ENCODE measurements at places on chromosomes 7 and 10.

DNA sequence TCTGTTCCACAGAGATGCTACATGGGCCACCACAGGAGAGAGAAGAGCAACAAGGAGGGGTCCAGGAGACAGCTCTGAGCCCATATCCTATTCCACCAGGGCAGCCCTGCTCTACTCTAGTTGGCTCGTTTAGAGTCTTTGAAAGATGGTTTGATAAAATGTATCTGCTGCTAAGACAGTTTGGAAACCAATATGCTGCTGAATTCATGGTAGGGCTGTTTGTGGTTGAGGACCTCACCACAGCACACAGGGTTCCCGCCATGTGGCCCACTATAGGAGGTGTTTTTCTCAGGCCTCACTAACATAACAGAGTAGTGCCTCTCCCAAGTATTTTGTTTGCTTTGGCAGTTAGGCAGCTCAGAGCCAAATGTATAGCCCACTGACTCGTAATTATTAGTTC is 35.8 kb upstream of the ZC3HAV1L start:
- no peak for DNase-seq

- DNase-seq, result peak; percentile 56
Measured at GRCh38 chr10:77633376-77633775, 4.2 kb downstream of the KCNMA1 start.

GRCh38 chr10:33217854-33218253 is 116.6 kb downstream of the NRP1 start:
- peak; percentile 60 for DNase-seq

- DNase-seq, result no peak
Measured at GRCh38 chr7:36208997-36209813, 56.2 kb downstream of the EEPD1 start.

DNA sequence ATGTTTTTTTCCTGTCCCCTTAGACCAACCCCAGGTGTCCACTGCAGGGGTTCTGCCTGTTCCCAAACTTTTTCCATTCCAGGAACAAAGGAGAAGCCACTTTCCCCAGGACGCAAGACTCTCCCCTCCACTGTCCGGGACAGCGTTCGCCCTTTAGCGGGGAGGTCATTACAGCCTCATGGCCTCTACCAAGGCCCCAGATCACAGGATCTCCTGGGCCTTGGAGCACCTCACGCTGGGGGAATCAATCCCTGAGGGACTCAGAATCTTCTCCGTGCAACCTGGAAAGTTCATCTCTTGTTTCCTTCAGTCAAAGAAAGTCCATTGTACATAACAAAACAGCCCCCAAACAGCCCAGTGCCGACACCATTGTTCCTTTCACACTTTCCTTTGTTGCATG is 41.2 kb downstream of the MKI67 start:
- no peak for DNase-seq

- DNase-seq, result no peak
Measured at GRCh38 chr10:2701802-2702201, 365.5 kb upstream of the PFKP start.

GRCh38 chr7:83451501-83452045 is 197.4 kb downstream of the SEMA3E start:
- no peak for DNase-seq

- DNase-seq, result no peak
Measured at GRCh38 chr7:117829450-117830117, 43.7 kb downstream of the CTTNBP2 start.

- DNase-seq, result no peak
Measured at GRCh38 chr7:150385302-150385723, 6.2 kb downstream of the ZNF775 start.

DNA sequence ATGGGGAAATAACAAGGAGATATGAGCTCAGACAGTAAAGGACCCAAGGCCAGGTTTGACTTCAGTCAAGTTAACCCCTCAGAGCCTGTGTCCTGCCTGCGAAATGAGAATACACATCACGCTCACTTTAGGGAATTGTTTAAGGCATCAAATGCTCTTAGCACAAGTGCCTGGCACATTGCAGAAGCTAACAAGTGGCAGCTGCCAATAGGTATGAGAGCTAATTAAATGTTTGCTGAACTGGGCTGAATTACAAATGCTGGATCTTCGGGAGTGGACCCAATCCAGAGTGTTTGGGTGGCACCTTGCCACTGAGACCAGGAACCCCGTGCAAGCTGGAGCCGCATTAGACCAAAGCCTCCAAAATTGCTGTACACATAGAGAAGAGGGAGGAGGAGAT is 136.8 kb downstream of the C10orf90 start:
- no peak for DNase-seq

DNA sequence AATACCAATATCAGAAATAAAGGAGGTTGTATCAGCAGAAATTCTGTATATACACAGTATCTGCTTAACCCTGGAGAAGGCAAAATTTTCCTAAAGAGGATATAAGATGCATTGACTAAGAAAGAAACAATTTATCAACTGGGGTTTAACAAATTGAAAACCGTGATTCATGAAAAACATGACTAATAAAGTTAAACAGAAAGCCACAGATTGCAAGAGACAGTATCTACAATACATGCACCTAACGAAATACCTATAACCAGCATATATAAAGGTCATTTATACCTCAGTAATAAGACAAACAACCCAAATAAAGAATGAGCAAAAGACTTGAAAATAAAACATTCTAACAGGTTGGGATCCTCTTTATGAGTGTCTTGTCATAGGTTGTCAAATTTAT is 101.8 kb downstream of the IQUB start:
- peak; percentile 9 for DNase-seq

- no peak for DNase-seq
Measured at GRCh38 chr7:70512761-70513160, 619.2 kb upstream of the GALNT17 start.

- no peak for DNase-seq
Measured at GRCh38 chr7:142511801-142512200, 237.5 kb upstream of the PRSS1 start.

- DNase-seq, result peak; percentile 46
Measured at GRCh38 chr10:77801474-77802161, 124.9 kb downstream of the DLG5 start.

DNA sequence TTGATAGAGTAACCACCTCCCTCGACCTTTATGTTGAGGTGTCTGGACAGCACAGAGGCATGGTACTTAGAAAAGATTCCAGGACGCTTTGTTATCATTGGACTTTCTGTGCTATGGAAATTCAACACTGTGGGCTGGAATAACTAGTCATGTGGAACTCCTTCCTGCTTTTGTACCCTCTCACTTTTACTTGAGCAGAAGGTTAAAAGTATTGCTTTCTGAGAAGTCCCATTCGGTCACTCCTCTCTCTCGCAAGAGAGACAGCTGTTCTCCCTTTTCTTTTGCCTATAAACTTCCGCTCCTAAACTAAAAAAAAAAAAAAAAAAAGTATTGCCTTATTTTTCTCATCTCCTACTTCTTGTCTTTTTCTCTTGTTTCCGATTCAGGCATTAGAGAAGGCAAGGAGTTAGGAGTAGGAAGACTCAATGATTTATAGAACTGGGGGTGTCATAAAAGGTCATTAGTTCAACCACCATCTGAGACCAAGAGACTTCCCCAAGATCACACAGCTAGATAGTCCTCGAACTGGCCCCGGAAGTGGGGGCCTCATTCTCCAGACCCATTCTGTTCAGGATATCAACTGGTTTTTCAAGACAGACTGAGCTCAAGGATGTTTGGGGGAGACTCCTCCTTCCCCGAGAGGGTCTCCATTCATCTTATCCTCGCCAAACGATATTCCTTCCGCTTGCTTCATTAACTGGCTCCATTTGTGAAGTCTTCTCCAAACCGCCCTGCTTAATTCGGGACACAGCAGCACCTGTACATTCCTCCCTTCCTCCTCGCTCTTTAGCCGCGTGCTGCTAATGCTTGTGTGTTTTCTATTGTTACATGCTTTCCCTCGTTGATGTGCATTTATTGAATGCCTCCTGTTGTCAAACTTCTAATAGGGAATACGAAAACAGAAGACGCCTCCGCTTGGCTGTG is 995 bp upstream of the INPP5F start:
- DNase-seq, result peak; percentile 75

DNA sequence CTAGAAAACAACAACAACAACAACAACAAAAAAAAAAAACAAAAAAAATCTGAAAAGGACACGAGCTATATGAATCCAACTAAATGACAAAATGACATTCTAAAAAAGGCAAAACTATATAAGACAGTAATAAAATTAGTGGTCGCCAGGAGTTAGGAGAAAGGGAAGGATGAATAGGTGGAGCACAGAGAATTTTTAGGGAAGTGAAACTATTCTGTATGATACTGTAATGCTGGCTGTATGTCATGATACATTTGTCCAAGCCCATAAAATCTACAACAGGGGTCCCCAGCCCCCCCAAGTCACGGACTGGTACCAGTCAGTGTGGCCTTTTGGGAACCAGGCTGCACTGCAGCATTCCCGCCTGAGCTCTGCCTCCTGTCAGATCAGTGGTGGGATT is 2.8 kb upstream of the PUS7 start:
- DNase-seq, result no peak

GRCh38 chr10:6177880-6178281 is 24.9 kb upstream of the PFKFB3 start:
- DNase-seq, result no peak

- DNase-seq, result no peak
Measured at GRCh38 chr7:25221009-25221408, 7.3 kb downstream of the NPVF start.

DNA sequence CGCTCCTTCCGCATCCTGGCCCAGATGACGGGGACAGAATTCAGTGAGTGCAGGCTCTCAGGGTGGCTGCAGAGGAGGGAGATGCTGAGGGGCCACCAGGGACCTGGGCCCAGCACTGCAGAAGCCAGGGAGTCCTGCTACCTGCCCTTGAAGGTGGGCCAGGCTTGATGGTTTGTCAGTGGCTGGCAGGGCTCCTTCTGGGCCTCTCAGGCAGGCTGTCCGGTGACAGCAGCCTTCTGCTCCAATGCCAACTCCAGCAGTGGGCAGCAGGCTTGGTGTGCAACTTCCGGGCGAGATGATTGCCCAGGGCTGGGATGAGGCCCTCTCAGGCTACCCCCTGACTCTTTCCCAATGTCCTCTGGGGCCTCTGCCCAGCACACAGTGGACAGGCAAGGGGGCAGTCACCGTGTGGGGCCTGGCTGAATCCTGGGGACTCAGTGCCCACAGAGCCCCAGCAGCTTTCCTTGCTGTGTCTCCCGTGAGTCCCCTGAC is 23.8 kb downstream of the LDB3 start:
- DNase-seq, result no peak

DNA sequence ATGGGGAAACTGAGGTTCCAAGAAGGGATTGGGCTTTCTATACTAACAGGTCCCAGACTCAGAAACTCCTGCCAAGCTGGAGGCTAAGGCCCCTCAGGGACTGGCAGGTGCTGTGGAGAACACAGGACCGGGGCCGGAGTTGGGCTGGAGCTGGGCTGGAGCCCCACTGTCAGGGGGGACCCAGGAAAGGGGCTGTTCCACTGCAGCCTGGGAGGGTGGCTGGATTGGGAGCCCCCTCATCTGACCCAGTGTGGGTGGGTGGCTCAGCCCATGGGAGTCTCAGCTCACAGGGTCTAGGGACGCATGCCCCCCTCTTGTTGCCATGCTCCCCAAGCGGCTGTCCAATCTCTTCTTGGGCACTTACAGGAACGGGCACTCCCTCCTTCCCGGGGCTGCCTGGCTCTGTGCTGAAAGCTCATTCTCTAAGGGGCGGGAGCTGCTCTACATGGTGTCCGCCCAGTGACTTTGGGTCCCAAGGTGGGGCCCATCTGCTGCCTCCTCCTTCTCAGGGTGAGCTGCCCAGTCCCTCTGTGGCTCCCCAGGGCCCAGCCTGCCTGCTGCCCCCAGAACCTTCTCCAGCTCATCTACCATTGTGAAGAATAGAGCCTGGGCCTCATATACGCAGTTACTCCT is 126.5 kb downstream of the MYL10 start:
- no peak for DNase-seq

- peak; percentile 72 for DNase-seq
Measured at GRCh38 chr7:76020031-76020714, 25.8 kb upstream of the TMEM120A start.

- peak; percentile 60 for DNase-seq
Measured at GRCh38 chr7:104179178-104179577, 28.6 kb downstream of the ORC5 start.

- DNase-seq, result no peak
Measured at GRCh38 chr10:100970914-100971811, 1.9 kb downstream of the SEMA4G start.

DNA sequence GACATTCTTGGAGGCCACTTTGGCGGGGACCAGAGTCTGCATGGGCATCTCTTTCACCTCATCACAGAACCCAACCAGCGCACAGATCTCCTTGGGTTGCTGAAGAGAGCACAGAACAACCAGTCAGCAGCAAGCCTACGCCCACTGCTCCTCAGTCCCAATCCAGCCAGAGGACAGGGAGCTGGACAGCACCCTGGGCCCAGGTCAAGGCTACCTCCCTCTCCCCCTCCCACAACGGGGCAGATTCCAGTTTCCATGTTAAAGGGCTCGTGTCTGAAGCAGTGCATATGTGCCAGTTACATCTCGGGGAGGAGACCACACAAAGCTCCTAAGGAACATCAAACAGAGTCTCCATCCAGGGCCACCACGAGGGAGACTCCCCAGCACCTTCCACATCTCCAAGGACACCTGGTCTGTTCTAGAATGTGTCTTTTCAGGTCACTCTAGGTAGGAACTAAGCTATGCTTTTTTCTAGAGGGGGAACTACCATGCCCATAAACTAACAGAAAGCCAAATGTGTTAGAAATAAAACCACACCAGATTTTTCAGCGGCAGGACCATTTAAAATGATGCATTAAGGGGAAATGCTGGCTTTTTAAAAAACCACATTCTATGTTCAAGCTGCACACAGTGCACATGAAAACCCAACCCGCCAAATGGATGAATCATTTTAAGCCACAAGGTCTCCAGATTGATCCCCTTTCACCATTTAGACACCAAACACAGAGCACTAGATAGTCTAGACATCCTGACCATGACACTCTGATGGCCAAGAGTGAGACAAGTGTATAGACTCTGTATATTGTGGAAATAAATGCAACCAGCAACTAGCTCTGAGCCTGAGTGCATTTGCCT is 28.9 kb downstream of the PSAP start:
- peak; percentile 68 for DNase-seq

GRCh38 chr10:84755311-84755710 is 426.9 kb downstream of the CCSER2 start:
- DNase-seq, result no peak

GRCh38 chr7:12090757-12091221 is 120.3 kb upstream of the TMEM106B start:
- DNase-seq, result no peak

GRCh38 chr7:31076051-31076450 is 23.9 kb downstream of the ADCYAP1R1 start:
- no peak for DNase-seq

DNA sequence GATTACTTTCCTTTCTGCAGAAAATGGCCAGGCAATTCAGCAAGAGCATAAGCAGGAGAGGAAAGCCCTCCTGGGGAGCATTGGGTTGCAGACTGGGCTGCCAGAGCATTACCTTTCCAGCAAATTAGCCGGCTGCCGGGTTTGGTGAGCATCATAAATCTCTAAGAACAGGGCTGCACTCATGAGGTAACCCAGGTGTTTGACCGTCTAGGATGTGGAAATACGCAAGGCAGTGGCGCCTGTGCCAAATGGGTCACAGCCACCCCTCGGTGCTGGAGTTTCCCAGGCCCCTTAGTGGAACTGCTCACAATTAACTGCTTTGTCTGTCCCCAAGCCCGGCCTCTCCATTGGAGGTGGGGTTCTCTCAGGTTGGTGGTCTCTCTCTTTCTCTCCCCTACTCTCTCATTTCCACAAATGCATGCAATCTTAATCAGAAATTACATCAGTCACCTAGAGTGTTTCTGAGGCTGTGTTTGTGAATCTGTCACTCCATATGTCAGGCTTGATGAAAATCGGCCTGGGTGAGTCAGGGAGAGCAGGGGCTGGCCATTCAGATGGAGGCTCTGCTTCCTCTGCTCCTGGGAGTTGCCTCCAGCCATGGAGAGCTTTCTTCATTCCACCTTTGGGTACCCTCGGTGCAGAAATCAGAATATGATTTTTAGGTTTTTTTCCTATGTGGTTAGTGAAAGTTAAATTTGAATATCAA is 26.7 kb downstream of the PTN start:
- no peak for DNase-seq

All from LHCN-M2 (cell line).